MCF 10A (cell line): ENCODE measurements at places on chromosomes 4 and X. TPM values are rescaled to one million over a fixed set of nuclear protein-coding genes. Genes with fewer than 3 reads are reported as not detected.

The PARM1 gene
- total RNA-seq, result 0.58 and 1.4 TPM in 2 replicates

- H3K36me3 ChIP-seq, result no peaks in the 10 kb centered on the region
- no peak overlapping the region for H3K27ac ChIP-seq
- H3K4me3 ChIP-seq, result no peak overlapping the region
- no peak for DNase-seq
- no peaks in the 10 kb centered on the region for H3K4me1 ChIP-seq
These were observed 54.0 kb upstream of the NKAP start for GRCh38 chrX:119997570-119997969.

GRCh38 chrX:110248578-110248977 is 69.3 kb downstream of the AMMECR1 start:
- H3K4me1 ChIP-seq, result peaks cover 17% of the 10 kb centered on the region
- no peak for DNase-seq
- H3K4me3 ChIP-seq, result no peak overlapping the region
- peaks cover 77% of the 10 kb centered on the region for H3K27me3 ChIP-seq

The L1CAM gene
- 20.7 and 41.0 TPM in 2 replicates for total RNA-seq

The LINC00632 gene
- 7.4 and 16.9 TPM in 2 replicates for total RNA-seq

DNA sequence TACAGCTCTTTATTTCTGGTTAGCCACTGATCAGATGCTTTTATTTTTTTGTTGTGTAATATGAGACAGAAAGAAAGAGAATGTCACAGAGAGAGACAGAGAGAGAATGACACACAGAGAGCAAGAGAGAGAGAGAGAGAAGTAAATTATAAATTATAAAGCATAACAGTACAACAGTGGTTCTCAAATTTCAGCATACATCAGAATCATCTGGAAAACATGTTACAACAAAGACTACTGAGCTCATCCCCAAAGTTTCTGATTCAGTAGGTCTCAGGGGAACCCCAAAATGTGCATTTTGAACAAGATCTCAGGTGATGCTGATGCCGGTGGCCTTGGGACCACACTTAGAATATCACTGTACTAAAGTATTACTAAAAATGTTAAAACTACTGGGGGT is 245.8 kb upstream of the DIAPH2 start:
- H3K27ac ChIP-seq, result no peak overlapping the region
- H3K4me1 ChIP-seq, result peaks cover 19% of the 10 kb centered on the region
- H3K36me3 ChIP-seq, result no peaks in the 10 kb centered on the region
- peaks cover 40% of the 10 kb centered on the region for H3K27me3 ChIP-seq
- DNase-seq, result no peak
- H3K4me3 ChIP-seq, result no peak overlapping the region

The NPY1R gene
- total RNA-seq, result 0.63 and 2.8 TPM in 2 replicates
